Left ventricle myocardium superior (tissue), 1 donor: ENCODE measurements at places on chromosomes 16 and 17.

- no peak for DNase-seq
Observed at GRCh38 chr17:70076189-70076588, 1.2 kb downstream of the KCNJ16 start.

GRCh38 chr17:27994586-27994985, 47.9 kb upstream of the NLK start:
- DNase-seq, result no peak

DNA sequence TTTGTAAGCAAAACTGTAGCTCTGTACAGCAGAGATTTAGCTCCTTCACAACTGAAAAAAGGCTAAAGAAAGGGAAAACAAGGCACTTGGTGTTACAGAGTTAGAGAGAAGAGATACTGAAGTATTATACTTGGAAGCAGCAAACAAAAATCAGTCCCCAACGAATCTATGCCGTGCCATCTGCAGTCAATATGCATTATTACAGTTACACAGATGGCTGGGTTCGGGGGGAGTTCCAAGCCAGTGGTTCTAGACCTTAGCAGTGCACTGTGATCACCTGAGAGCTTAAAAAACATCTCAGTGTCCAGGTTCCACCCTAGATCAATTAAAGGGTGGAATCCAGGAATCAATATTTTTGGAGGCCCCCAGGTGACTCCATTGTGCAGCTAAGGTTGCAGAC, 489.9 kb downstream of the SHISA9 start:
- DNase-seq, result no peak

DNA sequence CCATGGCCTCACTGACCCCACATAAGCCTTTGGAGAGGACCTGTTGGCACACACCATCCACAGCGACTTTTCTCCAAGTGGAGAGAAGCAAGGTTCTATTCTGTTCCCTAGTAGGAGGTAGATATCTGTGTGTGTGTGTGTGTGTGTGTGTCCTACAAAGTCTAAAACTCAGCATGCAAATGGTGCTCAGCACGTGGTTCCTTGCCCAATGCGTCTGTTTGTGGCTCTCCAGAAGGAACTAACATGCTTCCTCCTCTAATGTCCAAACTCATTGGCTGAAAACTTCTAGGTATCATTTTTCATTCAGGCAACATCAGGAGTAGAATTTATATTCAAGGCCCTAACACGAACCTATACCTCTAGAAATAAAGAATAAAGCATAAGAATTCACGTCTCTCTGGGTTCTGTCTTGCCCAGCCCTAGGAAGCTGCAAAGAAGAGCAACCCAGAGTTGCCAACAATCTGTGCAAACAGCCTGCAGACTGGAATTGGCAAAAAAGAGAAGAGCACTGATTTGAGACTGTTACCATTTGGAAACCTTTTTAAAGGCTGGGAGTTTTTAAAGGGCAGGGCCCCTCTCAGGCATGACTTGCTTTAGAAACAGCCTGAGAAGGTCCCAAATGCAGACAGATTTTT, 25.5 kb downstream of the MAP3K14 start:
- DNase-seq, result no peak

DNA sequence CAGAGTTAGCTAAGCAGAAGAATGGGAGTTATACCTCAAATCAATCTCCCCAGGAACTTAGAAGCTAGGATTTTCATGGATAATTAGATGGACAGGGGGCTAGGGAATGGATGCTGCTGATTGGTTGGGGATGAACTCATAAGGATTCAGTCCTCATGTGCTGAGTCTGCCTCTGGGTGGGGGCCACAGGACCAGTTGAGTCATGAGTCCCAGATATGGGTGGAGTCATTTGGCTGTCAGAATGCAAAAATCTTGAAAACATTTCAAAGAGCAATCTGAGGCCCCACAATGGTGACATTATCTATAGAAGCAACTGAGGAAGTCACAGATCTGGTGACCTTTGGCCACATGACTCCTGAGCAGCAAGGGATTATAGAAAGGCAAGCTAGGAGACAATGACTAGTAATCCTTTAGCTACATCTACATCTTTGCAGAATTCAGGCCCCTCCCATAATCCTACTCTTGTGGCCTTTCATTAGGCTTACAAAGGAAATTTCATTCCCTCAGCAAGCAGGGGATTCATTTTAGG, 82.6 kb upstream of the CCL2 start:
- no peak for DNase-seq

DNA sequence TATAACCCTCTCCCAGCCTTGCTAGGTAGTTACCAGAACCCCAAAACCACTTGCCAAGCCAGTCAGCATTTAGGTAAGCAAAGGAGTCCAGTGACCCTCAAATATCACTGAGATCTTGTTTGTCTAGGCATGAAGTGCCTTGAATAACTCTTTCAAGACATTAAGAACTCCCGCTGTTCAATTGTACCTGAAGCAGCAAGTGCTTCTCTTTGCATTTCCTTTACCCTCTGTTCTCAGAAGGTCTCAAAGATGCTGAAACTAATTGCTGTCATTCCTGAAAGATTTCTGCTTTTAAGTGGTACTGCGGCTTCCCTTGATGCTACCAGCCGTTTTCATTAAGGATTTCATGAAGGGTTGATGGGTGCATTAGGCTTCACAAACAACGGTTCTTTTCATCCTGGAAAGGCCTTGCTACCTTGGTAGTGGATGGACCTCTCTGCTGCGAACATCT, 142.7 kb downstream of the PITPNC1 start:
- no peak for DNase-seq

DNA sequence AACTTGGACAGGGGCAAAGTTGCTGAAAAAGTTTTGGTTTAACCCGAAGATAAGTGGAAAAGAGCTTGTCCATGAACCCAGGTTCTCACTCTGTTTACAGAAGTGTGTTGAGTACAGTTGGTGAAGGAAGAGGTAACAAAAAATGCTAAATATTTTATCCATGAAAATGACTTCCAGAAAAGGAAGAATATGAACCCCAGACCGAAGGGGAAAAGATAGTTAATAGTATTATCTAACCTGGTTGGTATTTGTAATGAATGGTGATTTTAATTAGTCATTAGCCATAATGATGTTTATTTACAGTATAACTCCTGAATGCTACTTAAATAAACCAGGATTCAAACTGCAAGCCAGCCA, 574 bp upstream of the TMEM106A start:
- no peak for DNase-seq

DNA sequence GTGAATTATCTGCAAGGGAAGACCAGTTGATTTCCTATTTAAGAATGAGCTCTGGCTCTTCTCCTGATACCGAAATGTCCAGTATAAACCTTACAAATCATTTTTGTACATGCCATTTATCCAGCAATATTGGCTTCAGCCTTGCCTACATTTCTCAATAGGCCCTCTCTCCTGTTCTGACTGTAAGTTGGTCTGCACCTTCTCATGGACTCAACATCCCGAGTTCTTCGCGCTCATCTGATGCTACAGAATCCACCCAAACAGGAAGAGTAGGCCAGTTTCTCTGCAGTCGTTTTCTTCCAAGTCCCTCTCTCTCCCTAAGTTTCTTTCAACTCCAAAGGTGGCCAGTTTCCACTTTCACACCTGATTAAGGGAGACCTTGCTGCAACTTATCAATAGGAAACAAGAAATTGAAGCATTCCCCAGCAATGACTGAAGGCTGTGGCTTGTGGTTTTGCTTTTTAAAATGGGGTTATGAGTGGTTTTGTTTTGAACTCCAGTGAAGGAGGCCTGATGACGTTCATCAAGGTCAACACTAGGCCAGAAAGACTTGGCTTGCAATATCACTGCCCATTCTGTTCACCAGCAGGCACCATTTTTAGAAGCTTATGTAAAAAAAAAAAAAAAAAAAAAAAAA, 383.0 kb downstream of the MAF start:
- no peak for DNase-seq

DNA sequence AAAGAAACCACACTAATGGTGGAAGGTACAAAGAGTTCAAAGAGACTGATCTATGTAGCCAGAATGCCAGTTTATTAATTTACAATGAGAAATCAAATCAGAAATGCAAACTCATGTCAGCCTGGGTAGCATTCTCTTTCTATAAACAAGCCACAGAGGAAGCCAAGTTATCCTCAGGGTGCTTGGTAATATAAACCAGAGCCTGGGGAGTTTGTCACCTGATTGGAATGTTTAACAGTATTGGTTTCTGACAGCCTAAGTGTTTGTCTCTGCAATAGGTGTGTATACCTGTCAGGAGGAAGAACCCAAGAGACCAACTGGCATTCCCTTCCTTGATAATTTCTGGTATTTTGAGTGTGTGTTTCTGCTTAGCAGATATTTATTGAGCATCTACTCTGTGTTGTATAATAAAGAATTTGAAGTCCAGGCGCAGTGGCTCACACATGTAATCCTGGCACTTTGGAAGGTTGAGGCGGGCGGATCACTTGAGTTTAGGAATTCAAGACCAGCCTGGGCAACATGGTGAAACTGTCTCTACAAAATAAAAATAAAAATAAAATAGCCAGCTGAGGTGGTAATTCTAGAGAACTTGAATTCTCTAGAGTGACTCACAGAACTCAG, 3.1 kb upstream of the C17orf58 start:
- no peak for DNase-seq

GRCh38 chr16:27315333-27316037, 1.7 kb downstream of the IL4R start:
- peak; percentile 47 for DNase-seq
